Trophoblast cell (in vitro differentiated cells and primary cell): ENCODE measurements at places on chromosomes 2 and 18.
A peak's percentile ranks its signal among the peaks of the same experiment; 100 is the strongest.

DNA sequence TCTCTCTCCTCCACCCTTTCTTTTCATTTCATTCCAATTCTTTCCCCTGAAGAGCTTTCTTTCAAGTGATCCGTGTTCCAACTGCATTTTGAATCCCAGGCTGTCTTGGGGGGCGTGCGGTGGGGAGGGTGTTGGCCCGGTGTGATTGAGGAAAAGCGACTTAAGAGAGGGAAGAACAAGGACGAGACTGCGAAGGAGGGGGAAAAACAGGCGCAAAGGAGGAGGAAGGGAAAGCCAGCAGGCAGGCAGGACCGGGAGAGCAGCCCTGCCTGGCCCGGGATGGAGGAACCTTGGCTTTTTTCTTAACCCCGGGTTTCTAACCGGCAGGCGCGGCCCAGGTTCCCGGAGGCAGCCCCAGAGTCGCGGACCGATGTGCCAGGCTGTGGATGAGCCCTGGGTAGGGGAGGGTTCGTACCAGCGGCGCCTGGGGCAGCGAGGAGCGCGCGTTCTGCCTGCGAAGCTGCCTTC, 1.3 kb downstream of the ADCYAP1 start:
- peaks cover 64% of the 10 kb centered on the region for H3K27me3 ChIP-seq
- H3K27ac ChIP-seq, result no peak overlapping the region
- peaks cover 14% of the 10 kb centered on the region for H3K4me1 ChIP-seq
- H3K36me3 ChIP-seq, result no peaks in the 10 kb centered on the region

GRCh38 chr2:182649316-182649715, 66.7 kb upstream of the DNAJC10 start:
- H3K27ac ChIP-seq, result no peak overlapping the region
- H3K4me3 ChIP-seq, result no peak overlapping the region
- H3K36me3 ChIP-seq, result no peaks in the 10 kb centered on the region
- peak; percentile 26 for DNase-seq
- H3K27me3 ChIP-seq, result no peaks in the 10 kb centered on the region

GRCh38 chr2:234139755-234140154, 89.3 kb downstream of the SPP2 start:
- H3K4me3 ChIP-seq, result no peak overlapping the region
- no peaks in the 10 kb centered on the region for H3K36me3 ChIP-seq
- H3K27ac ChIP-seq, result no peak overlapping the region
- H3K4me1 ChIP-seq, result peaks cover 15% of the 10 kb centered on the region

DNA sequence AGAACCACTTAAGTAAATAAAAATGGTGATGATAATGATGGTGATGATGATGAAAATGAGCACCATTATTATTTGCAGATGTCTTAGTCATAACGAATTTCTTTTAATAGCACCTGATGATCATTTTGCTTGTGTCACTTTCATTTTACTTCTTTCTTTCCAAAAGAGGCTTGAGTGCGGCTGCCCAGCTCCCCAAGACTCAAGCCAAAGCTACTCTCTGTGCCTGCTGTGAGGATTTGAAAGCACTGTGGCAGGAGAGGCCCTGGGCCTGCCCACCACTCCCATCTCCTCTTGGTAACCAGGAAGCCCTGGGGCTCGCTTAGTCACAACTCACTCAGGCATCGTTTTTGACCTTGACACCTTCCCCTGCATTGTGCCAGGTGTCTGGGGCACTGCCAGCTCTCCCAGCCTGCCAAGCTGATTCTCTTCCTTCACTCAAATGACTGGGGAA, 41.2 kb downstream of the RPL37A start:
- H3K4me1 ChIP-seq, result peaks cover 21% of the 10 kb centered on the region
- H3K36me3 ChIP-seq, result peaks cover 3% of the 10 kb centered on the region
- no peak overlapping the region for H3K27ac ChIP-seq
- H3K27me3 ChIP-seq, result no peaks in the 10 kb centered on the region

GRCh38 chr2:109438146-109438545, 175.6 kb downstream of the SEPTIN10 start:
- H3K4me3 ChIP-seq, result no peak overlapping the region
- H3K27ac ChIP-seq, result no peak overlapping the region
- DNase-seq, result no peak
- H3K36me3 ChIP-seq, result no peaks in the 10 kb centered on the region
- H3K4me1 ChIP-seq, result no peaks in the 10 kb centered on the region
- no peaks in the 10 kb centered on the region for H3K27me3 ChIP-seq

GRCh38 chr18:23941791-23942190, 72.8 kb upstream of the TTC39C start:
- no peak overlapping the region for H3K4me3 ChIP-seq

- H3K4me1 ChIP-seq, result no peaks in the 10 kb centered on the region
- no peak overlapping the region for H3K4me3 ChIP-seq
- no peak overlapping the region for H3K27ac ChIP-seq
- H3K36me3 ChIP-seq, result no peaks in the 10 kb centered on the region
- DNase-seq, result no peak
These were observed 823.6 kb downstream of the CPS1 start for GRCh38 chr2:211380041-211380440.

GRCh38 chr2:53342248-53342647, 425.4 kb upstream of the CHAC2 start:
- H3K4me1 ChIP-seq, result no peaks in the 10 kb centered on the region
- H3K4me3 ChIP-seq, result no peak overlapping the region
- H3K27ac ChIP-seq, result no peak overlapping the region
- H3K27me3 ChIP-seq, result no peaks in the 10 kb centered on the region
- H3K36me3 ChIP-seq, result no peaks in the 10 kb centered on the region
